ENCODE measurements at places on chromosomes 3 and 15.

- DNase-seq, result no peak
Observed at GRCh38 chr3:178072391-178073305, 463.6 kb upstream of the KCNMB2 start.

DNA sequence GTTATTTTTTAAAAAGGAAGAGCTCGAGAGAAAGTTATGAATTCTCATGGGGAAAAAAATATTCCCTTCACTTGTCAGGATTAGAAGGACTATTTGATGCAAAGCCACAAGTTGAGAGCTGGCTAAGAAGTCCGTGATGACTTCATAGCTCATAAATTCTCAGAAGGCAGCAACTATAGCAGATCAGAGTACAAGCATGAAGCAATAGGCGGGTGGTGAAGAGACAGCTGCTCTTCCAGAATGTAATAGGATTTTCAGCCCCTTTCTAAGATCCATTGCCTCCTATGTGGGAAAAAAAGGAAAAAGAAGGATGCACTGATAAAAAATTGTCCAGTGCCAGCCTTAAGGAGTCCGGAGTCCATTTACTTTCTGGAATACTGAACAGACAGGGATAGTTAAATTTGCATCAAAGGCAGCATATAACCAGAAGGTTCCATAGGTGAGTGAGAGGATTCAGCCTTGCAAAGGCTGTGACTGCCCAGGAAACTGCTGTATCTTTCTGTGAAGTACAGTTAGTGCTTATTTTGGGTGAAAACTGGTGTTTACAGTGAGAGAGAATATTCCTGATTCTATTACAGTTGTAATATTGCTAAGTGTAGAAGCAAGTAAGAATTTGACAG lies 929.5 kb upstream of the ALCAM start:
- no peak for DNase-seq

- no peak for DNase-seq
Observed at GRCh38 chr3:25403968-25404367, 24.1 kb upstream of the RARB start.

DNA sequence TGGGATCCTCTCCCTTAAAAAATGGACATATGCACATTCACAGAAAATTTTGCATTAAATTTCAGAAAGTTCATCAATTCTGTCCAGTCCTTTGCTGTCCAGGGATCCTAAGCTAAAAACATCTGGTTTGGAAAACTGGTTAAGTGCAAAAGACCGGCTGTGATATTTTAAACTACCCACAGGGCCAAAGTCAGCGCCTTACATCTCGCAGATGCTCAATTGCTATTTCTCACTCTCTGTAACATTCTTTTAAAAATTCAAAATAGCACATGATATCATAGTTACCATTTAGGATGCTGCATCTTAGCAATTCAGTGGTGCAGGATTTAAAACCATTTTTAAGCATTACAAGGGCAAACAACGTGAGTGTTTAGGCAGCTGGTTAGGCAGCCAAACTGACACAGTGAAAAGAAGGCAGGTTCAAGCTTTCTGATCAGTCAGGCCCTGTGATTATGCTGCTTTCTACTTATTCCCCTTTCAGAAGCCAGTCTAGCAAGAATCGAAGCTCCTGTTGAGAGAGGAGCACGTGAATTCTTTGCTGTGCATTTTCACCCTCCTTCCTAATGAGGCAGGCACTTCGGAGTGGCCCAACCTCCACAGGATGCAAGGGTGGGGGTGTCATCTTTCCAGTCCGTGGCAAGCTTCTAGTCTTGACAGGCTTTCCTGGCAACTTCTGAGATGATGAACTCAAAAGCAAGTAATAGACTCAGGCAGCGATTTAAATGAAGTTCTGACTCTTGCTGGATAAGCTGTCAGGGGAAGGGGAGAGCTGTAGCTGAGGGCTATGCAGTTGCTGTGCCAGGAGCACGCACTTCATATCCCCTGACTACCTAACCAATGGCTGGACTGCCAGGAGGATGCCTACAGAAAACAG lies 8.8 kb downstream of the PRICKLE2 start:
- DNase-seq, result no peak

GRCh38 chr3:129320261-129320660 lies 41.6 kb downstream of the HMCES start:
- DNase-seq, result no peak

DNA sequence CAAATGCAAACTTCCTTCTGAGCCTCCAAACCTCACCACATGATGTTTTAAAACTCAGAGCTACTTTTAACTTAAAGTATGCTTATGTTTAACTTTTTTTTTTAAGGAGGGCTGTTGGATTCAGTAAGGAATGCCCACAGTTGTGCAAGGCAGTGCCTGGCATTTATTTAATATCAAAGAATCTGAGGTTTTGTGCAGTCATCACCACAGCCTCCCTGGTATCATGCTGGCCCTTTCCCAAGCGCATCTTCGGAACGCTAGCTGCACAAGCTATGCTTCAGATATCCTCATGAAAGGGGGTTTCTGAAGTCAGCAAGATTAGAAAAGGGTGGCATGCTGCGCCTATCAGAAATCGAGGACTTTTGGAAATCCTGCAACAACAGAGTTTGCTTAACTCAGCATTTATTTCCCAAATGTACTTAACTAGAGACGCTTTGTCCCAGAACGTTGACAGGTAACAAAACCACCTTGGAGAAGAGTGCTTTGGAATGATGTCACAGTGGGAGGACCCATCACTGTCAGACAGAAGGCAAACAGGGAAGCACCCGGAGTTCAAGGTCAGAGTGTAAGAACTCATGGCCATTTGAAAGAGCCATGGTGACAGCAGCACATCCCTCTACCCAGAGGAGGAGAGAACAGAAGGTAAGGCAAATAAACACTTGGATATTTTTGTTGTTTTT lies 120.2 kb upstream of the IGF1R start:
- no peak for DNase-seq

- no peak for DNase-seq
Observed at GRCh38 chr15:52308446-52309153, 13.0 kb upstream of the MYO5C start.

DNA sequence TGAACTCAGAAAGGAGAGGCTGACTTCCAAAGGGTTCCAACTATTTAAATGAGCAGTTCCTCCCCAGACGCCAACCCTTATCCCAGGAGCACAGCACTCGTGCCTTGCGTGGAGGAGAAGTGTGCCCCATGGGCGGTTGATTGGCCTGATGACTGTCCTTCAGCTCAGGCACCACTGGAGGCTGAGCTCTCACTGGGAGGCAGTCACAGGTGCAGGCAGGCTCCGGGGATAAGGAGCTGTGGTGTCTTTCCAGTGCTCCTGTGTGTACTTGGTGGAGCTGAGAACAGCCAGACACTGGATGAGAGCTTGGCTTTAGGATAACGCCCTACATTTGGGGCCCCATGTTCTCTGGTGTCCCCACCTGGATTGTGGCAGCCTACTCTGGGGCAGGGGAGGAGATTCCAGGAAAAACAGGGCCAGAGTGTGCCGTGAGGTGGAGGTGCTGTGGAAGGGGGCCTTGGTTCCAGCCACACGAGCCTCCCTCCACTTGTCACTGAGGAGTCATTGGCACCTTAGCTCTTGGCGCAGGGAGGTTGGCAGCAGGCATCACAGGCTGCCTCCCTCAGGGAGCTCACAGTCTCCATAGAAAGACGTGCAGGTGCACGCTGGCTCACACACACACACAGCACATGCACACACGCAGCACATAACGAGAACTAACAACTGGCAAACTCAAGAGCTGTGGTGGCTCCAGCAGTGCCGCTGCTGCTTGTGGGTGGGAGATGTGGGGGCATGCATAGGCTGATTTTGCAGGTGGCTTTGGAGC lies 22.7 kb upstream of the EPHB3 start:
- no peak for DNase-seq

DNA sequence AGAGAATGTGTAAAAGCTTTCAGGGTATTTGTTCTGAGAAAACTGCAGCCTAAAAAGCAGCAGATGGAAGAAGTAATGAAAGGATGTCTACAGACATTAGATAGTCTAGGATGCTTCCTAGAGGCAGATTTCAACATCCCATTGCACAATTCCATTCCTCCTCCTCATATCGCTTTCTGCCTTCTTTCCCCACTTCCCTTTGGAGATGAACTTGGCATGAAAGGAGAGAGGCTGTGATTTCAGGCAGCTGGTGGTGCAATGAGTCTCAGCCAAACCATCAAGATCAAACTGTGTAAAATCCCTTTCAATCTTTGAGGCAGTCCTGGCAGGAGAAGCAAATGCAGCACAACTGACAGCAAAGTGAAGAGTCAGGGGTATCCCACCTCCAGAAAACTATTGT lies 438.7 kb upstream of the KCNMB2 start:
- DNase-seq, result no peak

DNA sequence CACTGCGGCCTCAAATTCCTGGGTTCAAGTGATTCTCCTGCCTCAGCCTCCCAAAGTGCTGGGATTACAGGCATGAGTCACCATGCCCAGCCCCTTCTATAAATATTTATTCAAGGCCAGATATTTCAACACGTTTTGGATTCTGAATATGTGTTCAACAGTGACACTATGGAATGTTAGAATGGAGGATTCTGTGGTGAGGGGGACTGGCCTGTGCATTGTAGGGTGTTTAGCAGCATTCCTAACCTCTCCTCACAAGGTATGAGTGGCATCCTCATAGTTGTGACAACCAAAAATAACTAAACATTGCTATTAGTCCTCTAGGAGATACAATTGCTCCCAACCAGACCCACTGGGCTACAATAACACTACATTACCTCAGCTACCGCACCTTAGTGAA lies 104.0 kb upstream of the ATP10A start:
- no peak for DNase-seq

DNA sequence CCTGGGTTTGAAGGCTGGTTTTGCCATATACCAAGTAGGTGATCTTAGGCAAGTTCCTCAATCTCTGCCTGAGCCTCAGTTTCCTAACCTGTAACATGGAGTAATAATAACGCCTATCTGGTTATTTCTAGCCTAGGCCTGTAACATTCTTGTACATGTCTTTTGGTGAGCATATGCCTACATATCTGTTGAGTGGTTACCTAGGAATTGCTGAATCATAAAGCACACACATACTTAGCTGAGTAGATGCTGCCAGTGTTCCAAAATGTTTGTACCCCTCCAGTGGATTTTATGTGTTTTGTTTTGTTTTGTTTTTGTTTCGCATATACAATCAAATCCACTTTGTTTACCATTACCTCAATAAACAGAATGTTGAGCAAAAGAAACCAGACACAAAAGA lies 17.4 kb upstream of the MFGE8 start:
- no peak for DNase-seq

- no peak for DNase-seq
Observed at GRCh38 chr3:197687570-197687969, 49.1 kb downstream of the RUBCN start.

- no peak for DNase-seq
Observed at GRCh38 chr3:135865085-135865484, 100.4 kb upstream of the PPP2R3A start.

- no peak for DNase-seq
Observed at GRCh38 chr3:43331381-43331780, 45.0 kb downstream of the SNRK start.

DNA sequence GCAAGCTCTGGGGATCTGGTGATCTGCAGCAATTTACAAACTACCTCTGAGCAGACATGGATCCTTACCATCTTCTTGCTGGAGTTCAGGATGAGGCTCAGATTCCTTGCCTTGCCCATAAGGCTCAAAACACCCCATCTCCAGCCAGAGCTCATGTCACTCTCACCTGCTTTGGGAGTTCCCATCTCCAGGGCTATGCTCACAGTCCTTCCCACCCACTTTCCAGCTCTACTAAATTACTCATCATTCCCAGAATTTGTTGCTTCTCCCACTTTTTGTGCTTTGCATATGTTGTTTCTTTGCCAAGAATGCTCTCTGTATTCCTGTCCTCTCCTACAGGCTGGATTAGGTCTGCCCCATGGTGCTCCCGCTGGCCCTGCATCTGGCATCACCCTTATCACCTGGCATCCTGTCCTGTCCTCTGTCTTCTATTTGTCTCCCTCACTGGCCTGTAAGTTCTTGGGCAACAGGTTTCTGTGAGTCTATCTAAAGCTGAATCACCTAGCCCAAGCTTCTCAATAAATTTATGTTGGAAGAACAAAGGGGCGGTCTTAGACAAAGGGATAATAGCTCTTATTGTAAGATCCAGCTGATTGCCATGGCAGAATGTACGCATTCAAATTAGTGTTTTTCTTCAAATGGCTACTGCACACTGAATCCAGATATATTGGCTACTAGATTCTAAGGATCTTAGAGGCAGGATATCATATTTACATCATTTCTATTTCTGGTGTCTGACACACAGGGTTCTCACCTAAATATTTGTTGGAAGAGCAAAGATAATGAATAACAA lies 179.2 kb downstream of the CLSTN2 start:
- DNase-seq, result peak; percentile 42

DNA sequence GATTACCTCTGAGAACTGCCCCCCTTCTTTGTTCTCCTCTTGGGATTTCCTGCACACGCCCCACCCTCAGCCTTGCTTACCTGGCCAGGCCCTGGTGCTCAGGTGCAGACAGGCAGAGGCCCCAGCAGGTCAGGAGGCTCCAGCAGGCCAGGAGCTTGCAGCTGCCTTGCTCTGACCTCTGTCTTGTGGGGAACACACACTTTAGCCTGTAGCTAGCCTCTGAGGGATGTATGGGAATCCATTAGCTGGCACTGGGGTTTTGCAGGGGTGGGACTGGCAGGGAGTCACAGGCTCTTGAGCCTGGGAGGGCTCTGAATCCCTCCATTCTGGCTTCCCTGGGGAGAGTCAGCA lies 2.7 kb downstream of the SMAD6 start:
- DNase-seq, result no peak

DNA sequence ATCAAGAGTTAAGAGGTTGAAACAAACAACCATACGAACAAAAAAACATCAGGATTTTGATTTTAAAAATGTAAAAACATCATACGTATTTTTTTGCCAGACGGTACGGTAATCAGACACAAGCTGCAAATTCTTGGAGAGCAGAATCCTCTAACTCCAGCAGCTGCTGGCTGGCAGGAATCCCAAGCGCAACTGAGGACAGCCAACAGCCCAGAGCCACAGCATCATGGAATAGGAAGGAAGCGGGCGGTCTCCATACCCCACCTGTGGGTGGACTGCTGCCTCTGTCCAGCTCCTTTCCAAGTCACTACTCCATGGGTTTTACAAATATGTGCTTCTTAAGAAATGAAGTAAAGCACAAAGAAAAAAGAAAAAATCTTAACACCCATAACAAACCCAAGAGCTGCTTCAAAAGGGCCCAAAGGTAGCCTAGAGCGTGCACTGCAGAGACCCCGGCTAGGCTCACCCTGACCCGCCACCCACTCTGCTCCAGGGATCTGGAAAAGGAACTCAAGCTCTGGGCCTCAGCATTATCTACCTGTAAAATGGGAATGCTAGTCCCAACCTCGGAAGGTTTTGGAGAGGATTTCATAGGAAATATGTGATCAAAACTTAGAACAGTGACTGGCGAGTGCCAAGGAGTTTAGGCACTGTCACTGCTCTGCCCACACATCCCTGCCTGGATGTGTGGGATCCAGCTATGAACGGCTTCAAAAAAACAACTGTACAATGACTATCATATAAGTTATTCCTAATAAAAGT lies 33.4 kb downstream of the ZXDC start:
- no peak for DNase-seq

DNA sequence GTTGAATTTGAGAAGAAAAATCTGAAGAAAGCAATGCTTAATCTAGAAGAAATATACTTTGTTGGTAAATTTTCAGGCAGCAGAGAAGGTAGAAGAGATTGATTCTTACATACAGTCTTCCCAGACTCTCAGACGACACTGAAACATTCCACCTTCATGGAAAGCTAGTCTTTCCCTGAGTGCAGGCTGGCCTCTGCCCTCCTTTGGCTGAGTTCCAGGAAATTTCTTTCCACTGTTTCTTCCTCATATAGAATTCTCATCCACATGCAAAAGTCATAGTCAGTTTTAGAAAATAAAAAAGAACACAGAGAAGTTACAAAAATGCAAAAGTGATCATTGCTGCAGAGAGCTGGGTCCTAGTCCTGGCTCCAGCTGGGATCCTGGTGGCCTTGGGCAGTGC lies 142.5 kb upstream of the PRR23C start:
- DNase-seq, result no peak
